Heart right ventricle (tissue), 16 donors: ENCODE measurements at places on chromosomes 13 and 19. TPM values are rescaled to one million over a fixed set of nuclear protein-coding genes. Genes with fewer than 3 reads are reported as not detected.
A peak's percentile ranks its signal among the peaks of the same experiment; 100 is the strongest.

The FGF22 gene
- 0.36 TPM for total RNA-seq

The C5AR2 gene
- total RNA-seq = 0.57 TPM

GRCh38 chr19:41174297-41174928 lies 18.6 kb upstream of the CYP2S1 start:
- no peak for DNase-seq

GRCh38 chr13:30128095-30128494 lies 179.3 kb downstream of the KATNAL1 start:
- no peak for DNase-seq

GRCh38 chr19:22595918-22596341 lies 38.2 kb upstream of the ZNF492 start:
- peak; percentile 68 for DNase-seq

DNA sequence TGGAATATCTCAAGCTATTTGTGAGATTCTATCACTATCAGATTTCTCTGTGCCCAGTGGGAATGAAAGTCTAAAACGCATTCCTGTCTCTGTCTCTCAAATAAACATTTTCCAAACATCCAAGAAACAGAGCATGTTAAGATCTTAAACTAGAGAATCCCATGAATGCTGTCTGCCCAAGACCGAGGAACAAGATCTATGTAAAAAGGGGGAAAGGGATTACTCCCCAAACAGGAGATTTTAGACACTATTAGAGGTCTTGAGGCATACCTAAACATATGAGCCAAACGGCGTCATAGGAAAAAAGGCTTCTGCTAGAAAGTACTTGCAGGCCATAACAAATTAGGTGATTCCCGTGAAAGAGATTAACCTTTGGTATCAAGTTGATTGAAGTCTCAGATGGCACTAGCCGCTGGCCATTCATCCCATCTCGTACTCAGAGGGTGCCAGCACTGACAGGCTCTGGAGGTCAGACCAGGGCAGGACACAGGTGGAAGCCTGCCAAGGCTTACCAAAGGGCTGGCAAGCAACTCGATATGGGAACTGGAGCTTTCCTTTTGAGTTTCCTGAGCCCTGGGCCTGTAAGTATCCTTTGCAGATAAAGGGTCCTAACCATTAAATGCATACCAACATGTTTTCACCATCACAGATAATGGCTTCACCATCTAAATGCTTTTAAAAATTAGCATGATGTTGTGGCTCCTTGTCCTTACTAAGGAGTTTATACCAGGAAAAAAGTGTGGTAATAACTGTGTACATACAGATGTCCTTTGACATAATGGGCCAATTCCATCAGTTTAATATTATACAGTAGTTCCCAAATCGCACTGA lies 225.2 kb downstream of the FOXO1 start:
- peak; percentile 83 for DNase-seq

DNA sequence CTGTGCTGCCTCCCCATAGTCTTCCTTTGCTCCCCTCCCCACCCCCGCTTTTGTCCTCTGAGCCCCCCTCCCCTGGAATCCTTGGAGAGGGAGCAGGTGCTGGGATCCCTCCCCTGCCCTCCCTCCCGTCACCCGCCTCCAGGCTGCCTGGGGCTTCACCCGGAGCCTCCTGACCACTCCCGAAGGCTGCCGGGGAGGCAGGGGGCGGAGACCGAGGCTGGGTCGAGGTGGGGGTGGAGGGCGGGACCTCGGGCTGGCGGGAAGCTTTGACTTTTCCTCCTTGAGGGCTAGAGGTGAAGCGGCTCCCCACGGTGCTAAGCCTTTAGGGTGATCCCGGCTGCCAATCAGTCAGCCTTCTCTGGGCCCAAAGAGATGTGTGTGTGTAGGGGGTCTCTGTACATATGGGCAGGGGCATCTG lies 1.5 kb downstream of the KMT5C start:
- DNase-seq = peak; percentile 78

- no peak for DNase-seq
Observed at GRCh38 chr19:30742406-30742938, 370.3 kb downstream of the ZNF536 start.

- no peak for DNase-seq
Observed at GRCh38 chr13:51894239-51894638, 32.5 kb downstream of the CCDC70 start.
